ENCODE measurements at places on chromosomes 12 and 14. TPM values are rescaled to one million over a fixed set of nuclear protein-coding genes. Genes with fewer than 3 reads are reported as not detected.

DNA sequence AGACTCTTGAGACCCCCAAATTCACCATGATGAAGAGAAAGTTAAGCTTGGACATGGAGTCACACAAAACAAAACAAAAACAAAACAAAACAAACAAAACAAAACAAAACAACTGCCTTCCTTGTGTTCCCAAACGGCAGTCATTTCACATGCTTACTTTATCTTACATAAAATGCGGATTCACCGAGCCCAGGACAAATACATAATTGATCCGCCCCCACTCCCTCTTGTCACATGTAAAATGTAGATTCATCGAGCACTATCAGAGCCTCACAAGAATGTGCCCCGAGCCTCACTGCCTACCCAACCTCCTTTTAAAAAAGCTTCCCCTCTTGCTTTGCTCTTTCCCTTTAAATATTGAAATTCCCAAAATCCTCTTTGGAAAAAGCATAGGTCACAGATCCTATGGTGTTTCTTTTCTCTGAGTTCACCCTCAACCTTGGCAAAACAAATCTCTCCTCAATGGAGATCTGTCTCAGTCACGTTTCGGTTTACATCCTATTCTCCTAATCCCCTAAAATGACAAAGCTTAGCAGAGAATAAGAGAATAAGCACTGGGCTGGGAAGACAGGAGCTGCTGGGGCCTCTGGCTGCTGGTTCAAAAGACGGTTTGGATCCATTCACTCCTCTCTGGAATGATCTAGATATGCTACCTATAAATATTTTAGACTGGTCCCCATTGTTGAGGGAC lies 83.7 kb downstream of the NINJ2 start:
- no peak for DNase-seq

GRCh38 chr14:104082807-104083206 lies 2.7 kb upstream of the ASPG start:
- DNase-seq = peak; percentile 64

- no peak for DNase-seq
Observed at GRCh38 chr14:75223664-75224154, 47.3 kb upstream of the TMED10 start.

GRCh38 chr12:111748867-111749266 lies 17.9 kb upstream of the ALDH2 start:
- DNase-seq = no peak

DNA sequence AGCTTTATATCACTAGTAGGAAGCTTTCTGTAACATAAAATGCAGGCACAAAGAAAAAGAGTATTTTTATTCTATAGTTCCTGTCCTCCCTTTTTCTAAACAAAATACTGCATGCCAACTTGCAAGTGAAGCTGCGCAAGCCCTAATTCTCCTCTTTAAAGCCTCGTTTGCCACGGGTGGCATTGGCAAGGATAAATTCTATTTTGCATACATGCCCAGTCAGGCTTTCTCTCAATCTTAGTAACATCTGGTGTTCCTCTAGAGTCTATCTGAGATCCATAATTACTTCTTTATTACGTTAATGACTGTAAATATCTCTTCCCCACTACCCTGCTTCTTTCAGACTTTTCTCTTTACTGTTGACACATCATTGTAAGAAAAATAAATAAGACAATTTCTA lies 97.1 kb upstream of the DAAM1 start:
- no peak for DNase-seq

GRCh38 chr12:124786061-124786964 lies 77.4 kb downstream of the SCARB1 start:
- DNase-seq = no peak

DNA sequence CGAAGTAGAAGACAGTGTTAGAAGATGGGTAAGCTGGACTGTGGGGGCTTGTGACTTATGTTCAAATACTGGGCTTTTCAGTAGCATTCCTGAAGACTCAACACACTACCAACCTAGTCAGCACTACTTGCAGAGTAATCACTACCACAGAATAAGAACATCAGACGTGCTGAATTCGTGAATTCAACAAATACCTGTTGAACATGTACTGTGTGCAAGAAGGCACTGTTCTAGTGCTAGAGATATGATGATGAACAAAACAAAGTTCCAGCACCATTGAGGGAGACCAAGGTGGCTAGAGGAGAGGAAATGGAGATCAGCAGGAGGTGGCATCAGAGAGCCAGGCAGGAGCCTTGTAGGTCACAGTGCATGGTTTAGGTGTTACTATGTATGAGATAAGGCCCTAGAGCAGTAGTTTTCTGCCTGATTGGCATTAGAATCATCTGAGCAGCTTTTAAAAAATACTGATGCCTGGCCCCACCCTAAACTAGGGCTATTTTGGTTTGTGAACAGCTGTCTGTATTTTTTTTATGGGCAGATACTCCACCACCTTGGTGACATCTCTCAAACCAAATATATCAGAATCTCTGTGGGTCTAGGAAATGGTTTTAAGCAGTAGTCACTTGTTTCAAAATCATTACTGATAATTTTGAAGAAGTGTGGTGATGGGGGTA lies 26.8 kb downstream of the FERMT2 start:
- no peak for DNase-seq

DNA sequence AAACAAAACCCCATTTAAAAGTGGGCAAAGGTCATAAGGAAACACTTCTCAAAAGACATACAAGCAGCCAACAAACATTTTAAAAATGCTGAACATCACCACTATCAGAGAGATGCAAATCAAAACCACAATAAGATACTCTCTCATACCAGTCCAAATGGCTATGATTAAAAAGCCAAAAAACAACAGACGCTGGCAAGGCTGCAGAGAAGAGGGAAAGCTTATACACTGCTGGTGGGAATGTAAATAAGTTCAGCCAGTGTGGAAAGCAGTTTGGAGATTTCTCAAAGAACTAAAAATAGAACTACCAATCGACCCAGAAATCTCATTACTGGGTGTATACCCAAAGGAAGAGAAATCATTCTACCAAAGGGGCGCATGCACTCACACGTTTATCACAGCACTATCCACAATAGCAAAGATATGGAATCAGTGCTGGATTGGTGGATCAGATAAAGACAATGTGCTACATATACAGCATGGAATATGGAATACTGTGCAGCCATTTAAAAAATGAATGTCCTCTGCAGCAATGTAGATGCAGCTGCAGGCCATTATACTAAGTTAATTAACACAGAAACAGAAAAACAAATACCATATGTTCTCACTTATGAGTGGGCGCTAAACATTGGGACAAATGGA lies 102.1 kb upstream of the DAAM1 start:
- DNase-seq = no peak

Gene GCN1
- total RNA-seq = 115 TPM

DNA sequence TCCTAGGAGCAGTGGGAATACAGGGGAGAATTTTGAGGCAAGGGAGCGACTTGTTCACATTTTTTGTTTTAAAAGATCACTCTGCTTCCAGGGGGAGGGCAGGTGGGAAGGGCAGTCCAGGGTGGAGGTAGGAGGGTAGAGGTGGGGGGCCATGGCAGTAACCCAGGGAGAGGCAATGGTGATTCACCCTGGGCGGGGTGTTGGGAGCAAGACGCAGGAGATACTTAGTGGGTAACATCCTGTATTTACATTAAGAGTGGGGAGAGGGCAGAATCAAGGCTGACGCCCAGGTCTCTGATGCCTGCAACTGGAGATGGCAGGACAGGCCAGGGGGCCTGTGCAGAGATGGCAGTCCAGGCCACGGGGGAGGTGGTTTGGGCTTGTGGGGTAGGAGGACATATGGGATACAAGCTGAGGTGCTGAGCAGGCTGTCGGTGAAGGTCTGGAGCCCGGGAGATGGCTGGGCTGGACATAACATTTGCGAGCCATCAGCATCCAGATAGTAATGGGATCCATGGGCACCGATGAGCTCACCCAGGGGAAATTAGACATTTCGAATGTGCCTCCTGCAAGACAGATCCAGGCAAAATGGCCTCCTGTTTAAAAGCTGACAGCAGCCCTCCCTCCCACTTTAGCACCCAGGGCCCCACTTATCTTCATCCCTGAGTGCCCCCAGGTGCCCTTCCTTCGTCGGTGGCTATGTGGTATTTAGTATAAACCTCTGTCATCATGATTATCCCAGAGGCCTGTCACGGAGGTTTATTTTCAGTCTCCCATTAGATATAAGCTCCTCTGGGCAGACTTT lies 9.3 kb downstream of the EML1 start:
- no peak for DNase-seq
